ENCODE measurements at places on chromosomes 3 and 15.

DNA sequence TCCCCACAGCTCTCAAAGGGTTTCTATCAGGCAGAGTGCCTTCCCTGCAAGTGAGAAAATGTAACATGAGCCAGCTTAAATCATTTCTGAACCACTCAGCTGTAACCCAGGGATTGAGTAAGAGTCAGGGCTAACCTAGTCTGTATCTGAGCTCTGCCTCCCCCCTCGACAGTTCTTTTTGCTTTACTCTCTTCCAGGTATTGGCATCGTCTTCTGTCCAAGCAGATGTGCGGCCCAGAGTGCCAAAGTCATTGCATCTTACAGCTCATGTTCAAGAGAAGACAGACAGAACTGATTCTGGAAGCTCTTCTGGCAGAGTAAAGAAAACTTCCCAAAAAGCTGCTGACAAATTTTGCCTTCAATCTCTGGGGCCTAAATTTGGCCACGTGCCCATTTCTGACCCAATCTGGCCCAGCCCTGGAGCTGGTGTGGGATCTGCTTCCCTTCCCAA, 74.8 kb downstream of the ABHD5 start:
- no peak for DNase-seq

DNA sequence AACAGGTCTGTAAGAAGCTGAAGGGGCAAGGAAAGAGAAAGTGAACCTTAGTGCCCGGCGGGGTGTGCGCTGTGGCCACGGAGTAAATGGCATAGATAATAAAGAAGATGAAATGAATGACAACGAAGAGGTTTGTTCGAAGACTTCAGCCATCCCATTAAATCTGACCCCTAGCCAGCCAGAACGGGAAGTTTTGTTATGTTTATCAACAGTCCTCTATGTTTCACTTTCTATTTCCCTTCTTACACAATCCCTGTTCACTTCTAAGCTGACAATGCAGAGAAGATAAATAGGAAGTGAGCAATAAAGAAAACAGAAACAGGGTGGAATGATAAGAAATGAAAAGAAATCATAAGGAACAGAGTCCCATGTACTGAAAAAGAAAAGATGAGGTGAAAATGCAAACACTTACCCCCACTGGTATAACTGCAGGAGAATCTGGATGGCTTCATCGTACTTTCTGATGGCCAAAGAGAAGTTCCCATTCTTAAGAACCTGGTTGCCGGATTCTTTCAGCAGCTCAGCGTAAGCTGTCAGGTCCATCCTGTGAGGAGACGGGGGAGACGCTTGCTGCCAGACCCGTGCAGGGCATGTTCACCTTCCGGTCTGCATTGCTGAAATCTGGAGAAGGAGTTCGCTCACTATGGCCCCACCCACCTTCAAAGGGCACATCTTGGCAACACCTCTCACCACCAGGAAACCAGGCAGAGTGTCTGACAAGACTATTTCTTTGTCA, 36.8 kb downstream of the TRANK1 start:
- DNase-seq: peak; percentile 79

DNA sequence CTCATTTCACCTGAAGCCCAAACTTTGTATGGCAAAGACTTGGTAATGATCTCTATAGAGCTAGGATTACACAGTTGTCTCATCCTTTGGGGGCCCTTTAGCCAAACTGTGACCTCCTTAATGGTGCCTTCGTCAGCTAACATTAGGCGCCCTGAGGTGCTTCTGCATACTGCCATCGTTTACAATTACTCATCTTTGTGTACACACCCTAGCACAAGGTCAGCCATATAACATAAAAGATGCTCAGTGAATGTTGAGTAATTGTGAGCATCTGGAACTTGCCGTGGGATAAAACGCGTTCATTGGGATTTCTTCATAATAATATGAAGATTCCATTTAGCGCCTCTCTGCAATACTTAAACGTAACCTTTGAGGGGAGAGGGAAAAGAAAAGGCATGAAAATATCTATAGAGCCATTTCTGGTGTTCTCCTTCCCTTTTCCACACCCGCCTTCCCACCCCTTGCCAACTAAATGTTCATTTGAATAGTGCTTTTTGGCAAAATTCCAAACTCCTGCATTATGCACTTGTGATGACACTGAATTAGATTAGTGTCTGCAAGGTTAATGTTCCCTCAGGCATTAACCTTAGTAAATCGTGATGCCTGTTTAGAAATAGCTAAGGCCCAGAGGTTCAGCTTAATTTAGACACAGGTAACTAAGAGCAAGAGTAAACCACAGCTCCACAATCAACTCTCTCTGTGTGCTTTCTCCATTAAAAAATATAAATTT, 990 bp upstream of the ZNF148 start:
- peak; percentile 45 for DNase-seq

DNA sequence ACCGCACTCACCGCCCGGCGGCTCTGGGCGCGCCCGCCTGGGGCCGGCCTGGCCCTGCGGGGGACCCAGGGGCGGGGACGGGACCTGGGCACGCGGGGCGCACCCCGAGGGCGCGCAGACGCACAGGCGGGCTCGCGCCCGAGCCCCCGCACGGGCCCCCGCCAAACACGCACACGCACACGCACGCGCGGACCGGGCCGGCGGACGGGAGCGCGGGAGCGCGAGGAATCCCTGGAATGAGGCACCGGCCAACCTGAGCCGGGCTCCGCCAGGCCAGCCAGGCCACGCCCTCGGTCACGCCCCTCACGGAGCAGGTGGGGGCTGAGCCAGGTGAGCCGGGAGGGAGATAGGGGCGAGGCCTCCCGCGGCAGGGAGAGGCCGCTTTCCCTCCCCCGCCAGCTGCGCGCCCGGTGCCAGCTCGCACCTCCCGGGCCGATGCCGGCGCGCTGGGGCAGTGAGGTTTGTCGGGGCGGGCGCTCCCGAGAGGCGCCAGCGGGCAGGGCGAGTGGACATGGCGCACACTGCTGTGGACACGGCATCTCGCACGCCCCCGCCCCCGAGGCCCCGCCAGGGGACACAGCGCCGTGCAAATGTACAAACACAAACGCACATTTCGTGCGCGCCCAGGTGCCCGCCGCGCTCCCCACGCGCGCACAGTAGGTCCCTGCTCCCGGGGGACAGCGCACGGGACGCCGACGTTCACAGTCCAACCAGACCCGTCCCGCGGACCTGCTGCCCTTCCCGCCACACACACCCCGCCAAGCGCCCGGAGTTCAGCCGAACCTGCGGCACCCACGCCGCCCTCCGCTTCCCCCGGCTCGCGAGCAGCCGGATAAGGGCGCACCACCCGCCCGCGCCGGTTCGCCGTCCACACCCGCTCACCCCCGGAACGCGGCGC, 75.9 kb upstream of the VGLL4 start:
- peak; percentile 89 for DNase-seq

- DNase-seq: peak; percentile 18
Observed at GRCh38 chr15:40511472-40512133, 40.8 kb downstream of the CHST14 start.

GRCh38 chr15:99282586-99282985, 31.3 kb downstream of the LRRC28 start:
- DNase-seq: no peak

DNA sequence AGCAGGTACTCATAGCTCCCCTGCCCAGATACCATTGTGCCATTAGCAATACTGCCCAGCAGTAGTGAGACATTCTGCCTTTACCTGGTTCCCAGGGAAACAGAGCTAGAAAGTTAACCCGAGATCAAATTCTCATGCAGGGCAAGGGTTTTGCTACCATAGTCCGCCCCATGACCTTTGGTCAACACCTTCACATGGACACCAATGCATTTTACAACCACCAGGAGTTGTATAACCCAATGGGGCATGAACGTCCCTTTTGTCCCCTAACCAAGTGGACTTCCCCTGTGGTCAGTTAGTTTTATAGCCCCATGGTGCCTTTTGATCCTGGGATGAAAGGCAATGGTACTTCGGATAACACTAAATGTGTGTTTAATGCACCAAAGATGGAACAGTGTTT, 151.7 kb upstream of the IQSEC1 start:
- DNase-seq: no peak

DNA sequence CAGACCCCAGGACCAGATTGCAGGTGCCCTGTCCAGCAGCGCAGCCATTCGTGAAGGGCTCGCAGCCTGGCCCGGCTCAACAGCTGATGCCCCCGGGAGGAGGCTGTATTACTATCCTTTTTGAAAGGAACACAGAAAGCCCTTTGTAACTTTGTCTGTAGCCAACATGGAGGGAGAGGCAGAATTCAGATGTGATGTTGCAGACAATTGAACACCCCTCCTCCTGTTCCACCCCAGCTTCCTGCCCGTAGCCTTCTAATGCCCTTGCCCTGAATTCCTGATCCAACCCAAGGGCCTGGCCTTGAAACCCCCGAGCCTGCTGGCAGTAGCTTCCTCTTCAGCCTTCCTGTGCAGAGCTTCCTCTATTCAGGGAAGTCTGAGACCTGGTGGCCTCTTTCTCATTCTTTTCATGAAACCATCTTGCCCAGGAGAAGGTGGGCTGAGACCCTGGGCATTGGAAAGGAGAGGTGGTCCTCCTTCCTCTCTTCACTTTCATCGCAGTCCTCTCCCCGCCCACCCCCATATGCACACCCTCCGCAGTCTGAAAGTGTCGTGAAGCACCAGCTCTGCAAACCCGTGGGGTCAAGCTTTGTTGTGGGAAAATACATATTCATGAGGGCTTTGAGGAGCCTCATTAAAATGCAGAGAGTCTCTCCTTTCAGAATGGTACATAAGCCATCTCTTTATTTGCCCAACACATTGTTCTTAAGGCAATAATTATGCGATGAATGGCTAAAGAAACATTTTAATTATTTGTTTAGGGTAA, 109.2 kb downstream of the APBA2 start:
- no peak for DNase-seq

GRCh38 chr3:154730186-154730585, 300.2 kb upstream of the GPR149 start:
- no peak for DNase-seq

- peak; percentile 28 for DNase-seq
Observed at GRCh38 chr3:148880681-148881080, 15.6 kb downstream of the CPA3 start.

GRCh38 chr15:82710208-82710555, 507 bp upstream of the AP3B2 start:
- no peak for DNase-seq

DNA sequence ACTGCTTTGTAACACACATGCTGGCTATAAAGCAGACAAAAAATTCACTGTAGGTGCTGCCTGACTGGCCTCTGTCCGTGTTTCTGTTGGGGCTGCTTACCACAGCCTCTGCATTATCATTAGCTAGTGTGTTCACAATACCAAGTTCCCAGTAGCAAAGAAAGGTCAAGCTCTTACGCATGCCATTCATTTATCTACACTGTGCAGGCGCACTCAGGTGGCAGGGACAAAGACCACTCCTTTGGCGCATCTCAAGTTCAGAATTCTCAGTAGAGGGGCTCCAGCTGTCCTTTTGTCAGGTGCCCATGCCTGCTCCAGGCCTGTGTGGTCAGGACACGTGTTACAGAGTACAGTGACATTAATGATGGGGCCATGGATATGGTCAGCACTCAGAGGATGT, 22.3 kb downstream of the MLH1 start:
- no peak for DNase-seq

GRCh38 chr3:53073553-53074365, 27.9 kb upstream of the SFMBT1 start:
- DNase-seq: no peak

- no peak for DNase-seq
Observed at GRCh38 chr3:167675848-167676247, 22.1 kb upstream of the WDR49 start.

DNA sequence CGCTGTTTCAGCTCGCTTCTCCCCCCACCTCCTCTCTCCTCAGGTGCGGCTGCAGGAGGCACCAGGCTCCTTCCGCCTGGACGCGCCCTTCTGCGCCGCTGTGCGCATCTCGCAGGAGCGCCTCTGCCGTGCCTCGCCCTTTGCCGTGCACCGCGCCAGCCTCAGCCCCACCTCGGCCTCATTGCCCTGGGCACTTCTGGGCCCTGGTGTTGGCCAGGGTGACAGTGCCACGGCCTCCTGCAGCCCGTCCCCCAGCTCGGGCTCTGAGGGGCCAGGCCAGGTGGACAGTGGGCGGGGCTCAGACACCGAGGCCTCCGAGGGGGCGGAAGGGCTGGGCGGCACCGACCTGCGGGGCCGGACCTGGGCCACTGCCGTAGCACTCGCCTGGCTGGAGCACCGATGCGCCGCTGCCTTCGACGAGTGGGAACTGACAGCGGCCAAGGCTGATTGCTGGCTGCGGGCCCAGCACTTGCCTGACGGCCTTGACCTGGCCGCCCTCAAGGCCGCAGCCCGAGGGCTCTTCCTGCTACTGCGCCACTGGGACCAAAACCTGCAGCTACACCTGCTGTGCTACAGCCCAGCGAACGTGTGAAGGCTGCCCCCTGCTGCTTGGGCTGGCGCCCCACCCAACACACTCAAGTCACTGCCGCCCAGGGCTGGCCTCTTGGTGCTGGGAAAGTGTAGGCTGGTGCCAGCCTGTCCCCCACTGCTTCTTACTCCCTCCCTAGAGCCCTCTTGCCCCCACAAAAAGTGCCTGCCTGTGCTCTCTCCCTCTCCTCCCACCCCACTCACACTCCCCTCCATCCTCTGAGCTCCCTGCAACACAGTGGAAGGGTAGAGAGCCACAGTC, 7.1 kb downstream of the ALG3 start:
- DNase-seq: no peak

- no peak for DNase-seq
Observed at GRCh38 chr3:141498598-141499223, 11.9 kb downstream of the RASA2 start.

DNA sequence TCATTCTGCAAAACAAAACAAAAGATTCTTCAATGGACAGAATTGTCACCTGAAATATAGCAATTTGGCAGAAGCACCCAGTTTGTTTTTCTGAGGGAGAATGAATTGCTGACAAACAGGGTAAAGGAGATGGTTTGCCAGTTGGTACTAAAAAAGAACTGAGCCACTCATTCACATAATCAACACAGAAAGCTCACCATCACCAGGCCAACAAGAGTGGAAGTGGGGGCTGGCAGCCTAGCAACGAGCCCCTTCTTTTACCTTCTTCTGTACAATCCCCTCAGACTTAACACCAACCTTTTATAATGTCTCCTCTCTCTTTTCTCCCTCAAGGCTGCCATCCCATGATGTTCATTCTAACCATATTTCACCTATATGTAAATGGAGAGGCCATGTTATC, 5.9 kb downstream of the TOP2B start:
- no peak for DNase-seq

DNA sequence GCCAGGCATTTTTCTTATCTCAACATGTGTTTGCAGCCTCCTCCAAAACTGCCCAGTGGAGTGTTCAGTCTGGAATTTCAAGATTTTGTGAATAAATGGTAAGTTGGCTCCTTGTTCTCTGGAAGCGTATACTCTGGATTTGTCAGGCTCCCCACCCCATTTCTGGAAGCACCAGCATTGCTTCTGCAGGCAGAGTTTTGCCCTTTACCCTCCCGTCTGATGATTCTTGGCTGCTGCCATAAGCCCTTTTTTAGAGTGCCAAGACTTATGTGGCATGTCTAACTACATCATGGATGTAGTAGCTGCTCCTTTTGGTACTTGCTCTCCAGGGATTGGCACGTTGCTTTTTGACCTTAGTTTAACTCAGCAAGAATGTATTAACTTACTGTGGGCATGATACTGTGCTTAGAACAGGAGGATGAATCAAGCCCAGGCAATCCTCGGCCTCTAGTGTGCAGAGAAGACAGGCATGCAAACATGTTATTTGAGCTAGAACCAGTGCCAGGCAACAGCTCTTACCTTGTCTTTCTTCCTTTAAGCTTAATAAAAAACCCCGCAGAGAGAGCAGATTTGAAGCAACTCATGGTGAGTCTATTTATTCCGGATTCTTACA, 8.3 kb downstream of the SNAPC5 start:
- no peak for DNase-seq

Data from A549 (cell line).